Ovary (tissue), 10 donors: ENCODE measurements at places on chromosomes 2 and 18. TPM values are rescaled to one million over a fixed set of nuclear protein-coding genes. Genes with fewer than 3 reads are reported as not detected.

DNA sequence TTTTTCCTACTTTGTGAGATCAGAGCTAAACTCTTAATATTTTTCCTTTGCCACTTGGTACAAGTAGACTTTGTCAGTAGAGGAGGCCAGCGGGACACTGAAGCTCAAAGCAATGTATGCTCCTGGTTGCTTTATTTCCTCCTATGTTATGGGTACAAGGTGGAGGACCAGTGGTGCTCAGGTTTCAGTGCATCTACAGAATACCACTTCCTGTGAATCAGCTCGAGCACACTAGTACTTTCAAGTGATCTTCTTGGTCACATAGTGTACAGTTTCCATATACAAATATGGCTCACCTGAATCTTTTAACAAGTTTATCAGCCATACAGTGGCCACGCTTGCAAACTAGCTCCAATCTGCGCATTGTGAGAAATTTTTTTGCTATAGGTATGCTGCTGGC, 1674.8 kb upstream of the TMEFF2 start:
- no peak for DNase-seq

DNA sequence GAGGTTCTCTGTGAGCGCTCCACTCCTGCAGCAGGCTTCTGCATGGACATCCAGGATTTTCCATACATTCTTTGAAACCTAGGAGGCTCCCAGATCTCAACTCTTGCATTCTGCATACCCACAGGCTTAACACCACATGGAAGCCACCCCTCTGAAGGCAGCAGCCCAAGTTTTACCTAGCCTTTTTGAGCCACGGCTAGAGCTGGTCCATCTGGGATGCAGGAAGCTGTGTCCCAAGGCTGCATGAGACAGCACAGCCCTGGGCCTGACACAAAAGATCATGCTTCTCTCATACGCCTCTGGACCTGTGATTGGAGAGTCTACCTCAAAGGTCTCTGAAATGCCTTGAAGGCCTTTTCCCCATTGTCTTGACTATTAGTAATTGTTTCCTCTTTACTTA, 53.6 kb upstream of the RPRM start:
- DNase-seq: no peak

- DNase-seq: no peak
Observed at GRCh38 chr2:236787885-236788284, 218.3 kb downstream of the ACKR3 start.

DNA sequence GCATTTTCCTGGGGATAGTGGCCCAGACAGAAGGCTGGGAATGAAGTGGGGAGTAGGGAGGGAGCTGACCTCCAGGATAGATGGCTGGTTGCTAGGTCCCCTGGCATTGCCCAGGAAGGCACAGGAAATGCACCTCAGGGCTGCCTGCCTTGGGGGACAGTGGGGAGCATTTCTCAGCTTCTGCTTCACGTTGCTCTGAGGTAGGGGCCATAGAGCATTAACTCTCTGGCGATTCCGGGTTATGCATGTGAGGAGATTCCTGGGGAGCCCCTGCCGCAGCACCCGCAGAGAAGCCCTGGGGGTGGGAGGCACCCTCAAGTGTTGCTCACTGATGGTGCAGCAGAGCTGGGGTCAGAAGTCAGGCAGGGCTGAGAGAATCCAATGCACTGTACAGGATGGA, 256.5 kb downstream of the CYP26B1 start:
- DNase-seq: no peak

DNA sequence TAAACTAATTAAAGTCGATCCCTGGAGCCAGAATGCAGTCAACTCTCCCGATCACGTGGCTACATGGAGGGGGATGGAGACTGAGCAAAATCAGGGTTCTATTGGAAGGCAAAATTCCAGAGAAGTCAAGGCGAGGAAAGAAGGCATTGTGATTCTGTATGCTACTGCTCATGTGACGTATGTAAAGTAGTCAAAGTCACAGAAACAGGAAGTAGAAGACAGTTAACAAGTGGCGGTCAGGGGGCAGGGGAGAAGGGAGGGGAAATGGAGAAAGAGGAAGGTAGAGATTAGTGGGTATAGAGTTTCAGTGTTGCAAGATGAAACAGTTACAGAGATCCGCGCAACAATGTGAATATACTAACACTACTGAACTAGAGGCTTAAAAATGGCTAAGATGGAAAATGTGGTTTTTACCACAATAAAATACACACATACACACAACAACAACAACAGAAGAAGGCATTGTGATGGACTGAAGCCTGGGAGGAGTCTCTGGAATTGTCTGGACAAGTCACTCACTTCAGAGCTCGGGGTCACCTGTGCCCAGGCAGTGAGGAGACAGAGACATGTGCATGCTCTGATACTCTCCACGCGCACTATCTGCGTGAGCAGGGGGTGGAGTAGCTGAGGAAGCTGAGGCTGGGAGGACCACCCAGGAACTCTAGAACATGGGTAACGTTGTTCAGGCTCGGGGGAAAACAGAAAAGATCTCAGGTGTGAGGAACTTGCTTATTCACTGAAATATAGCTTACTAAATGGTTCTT, 89.9 kb upstream of the CDCA7 start:
- no peak for DNase-seq

- DNase-seq: peak; percentile 67
Observed at GRCh38 chr2:41878716-41879234, 169.0 kb upstream of the PKDCC start.

GRCh38 chr2:137838255-137839092, 125.8 kb upstream of the HNMT start:
- DNase-seq: no peak

GRCh38 chr2:128797937-128798336, 479.3 kb upstream of the HS6ST1 start:
- no peak for DNase-seq

GRCh38 chr18:75267643-75268363, 57.2 kb downstream of the TSHZ1 start:
- DNase-seq: no peak

DNA sequence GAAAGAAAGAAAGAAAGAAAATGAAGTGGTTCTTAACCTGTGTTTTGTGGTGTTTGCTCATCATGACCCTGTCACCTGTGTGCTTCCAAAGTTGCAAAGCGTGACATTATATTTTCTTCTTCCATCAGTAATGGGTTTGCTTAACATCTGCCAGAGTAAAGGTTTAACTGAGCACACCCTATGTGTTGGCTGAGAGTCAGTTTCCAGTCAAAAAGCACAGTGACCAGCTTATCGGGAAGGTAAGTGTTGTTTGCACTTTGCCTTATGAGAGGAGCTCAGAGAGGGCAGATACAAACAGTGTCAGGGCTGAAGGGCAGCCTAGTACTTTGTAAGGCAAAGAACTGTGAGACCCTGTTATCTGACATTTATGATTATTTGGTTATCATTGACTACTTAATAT, 406.2 kb upstream of the CWC22 start:
- DNase-seq: no peak

- DNase-seq: no peak
Observed at GRCh38 chr2:38432820-38433606, 55.9 kb upstream of the ATL2 start.

DNA sequence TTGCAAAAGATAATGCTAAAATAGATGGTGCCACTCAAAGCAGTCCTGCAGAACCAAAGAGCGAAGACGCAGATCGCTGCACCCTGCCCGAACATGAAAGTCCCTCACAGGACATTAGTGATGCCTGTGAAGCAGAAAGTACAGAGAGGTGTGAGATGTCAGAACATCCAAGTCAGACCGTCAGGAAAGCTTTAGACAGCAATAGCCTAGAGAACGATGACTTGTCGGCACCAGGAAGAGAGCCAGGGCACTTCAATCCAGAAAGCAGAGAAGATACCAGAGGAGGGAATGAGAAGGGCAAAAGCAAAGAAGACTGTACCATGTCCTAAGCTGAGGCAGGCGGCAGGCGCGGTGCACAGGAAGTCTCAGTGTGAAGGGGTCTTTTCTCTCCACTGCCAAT, 34.8 kb upstream of the RBM44 start:
- DNase-seq: no peak

DNA sequence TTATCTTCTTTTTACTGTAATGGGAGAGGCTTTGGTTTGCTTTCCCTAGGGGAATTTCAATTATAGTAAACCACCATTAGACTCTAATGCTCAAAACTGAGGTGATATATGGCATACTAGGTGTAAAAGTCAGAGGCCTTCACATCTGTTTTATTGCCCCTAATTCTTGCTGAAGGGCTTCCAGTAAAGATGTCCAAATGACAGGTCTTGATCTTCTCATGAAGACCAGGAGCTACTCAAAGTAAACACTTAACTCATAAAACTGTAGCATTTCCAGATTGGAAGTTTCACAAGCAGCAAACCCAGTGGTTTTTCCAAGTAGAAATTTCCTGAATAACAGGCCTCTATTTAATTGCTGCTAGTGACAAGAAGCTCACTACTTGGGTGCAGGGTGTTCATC, 286.8 kb downstream of the RBM43 start:
- DNase-seq: no peak

DNA sequence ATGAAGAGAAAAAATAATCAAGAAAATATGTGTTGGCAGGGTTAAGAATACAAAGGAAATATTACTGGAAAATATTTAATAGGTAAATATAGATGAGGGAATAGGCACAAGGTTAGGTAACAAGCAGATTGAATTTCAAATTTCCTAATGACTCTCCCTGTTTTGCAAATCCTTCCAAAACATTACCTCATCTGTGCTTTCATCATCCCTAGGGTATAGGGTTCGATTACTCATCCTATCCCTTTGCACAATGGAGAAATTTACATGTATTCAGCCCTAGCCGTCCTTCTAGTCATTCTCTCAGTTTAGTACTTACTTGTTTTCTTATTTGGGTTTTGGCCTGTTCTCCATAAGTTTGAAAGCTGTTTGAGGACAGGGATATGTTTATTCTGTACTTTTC, 864.6 kb upstream of the FSHR start:
- DNase-seq: no peak

DNA sequence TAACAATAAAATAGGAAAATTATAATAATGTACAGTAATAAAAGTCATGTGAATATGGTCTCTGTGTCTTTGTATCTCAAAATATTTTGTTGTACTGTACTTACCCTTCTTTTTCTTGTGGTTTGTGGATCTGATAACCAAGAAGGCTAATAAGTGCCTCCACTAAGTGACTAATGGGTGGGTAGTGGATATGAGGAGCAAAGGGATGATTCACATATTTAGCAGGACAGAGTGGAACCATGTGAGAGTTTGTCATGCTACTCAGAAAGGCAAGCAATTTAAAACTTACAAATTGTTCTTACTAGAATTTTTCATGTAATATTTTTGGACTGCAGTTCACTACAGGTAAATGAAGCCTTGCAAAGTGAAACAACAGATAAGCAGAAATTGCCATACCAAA, 1241.2 kb upstream of the CDH2 start:
- DNase-seq: no peak

DNA sequence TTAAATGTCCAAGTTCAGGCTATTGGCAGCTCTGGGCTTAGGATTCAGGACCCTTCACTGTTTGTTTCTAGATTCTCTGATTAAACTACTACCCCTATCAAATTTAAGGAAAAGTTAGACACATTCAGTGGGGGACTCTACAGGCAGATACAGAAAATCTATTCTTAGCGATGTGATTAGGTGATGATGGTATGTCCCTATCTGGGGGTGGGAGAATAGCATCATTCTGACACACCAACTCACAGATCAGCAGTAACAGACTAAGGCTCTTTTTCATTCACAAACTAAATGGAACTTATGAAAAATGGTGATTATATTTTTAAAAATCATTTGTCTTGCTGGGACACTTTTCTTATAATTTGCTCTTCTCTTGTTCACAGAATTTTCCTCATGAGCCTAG, 232.9 kb upstream of the CDH2 start:
- DNase-seq: no peak

DNA sequence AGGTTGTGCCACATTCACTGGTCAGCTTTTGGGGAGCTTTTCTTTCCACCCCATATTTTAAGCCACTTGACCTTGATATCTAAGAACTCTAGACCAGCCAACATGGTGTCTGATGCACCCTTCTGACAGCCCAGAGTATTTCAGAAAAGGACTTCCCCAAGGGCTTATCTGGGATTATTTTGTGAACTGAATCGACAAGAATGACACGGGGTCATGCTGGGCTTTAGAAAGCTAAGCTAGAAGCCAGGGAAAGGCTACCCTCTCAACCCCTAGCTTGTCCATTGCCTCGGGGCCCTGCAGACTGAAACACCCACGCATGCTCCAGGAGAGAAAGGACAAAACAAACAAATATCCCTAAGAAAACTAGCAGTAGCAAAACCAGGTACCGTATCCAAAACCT, 16.0 kb downstream of the SLC4A5 start:
- no peak for DNase-seq

- no peak for DNase-seq
Observed at GRCh38 chr2:54047091-54047490, 68.3 kb upstream of the ACYP2 start.

MRPS9 gene
- 25.1 TPM for total RNA-seq

M1AP gene
- not detected for total RNA-seq

IL36RN gene
- not detected for total RNA-seq

CNTNAP5 gene
- total RNA-seq: not detected

MC4R gene
- not detected for total RNA-seq

SERPINB5 gene
- total RNA-seq: not detected

PPM1B gene
- total RNA-seq: 41.0 TPM

SIX3 gene
- total RNA-seq: not detected

CHRNG gene
- not detected for total RNA-seq

UGP2 gene
- 100.0 TPM for total RNA-seq

CROCC2 gene
- 2.4 TPM for total RNA-seq

LIMS3 gene
- 6.6 TPM for total RNA-seq

PHLPP1 gene
- 14.4 TPM for total RNA-seq

UGT1A6 gene
- not detected for total RNA-seq

UGT1A8 gene
- not detected for total RNA-seq

IGFBP5 gene
- total RNA-seq: 2,824 TPM
